ENCODE measurements at places on chromosomes 11 and 22.

DNA sequence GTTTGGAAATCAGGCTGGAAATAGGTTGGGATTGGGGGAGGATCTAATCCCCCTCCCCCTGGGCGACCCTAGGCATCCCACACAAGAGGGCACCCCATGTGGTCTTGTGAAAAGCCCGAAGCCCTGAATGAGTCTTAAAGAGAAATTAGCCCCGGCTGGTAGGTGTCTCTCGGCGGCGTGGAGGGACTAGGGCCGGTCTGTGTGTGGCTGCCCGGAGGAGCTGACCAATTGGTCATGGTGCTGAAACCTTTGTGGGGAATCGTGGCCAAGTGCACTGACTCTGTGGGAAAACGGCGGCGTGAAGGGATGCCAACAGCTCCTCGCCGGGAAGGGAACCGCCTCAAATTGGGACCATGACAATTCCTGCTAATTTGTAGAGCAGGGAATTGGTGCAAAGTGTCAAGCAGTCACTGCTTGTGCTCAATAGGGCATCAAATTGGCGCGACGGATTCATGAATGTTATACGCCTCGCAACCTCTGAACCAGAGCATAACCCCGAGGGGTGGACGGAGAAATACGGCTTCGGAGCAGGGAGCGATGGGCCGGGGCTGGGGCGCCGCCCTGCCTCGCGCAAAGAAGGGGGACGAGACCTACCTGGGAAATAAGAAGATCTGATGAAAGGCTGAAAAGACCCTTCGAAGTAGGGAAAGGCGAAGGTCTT is 1.5 kb downstream of the DBX1 start:
- peak; percentile 43 for DNase-seq

- no peak for DNase-seq
Measured at GRCh38 chr11:119473226-119473625, 50.3 kb upstream of the THY1 start.

GRCh38 chr22:44544816-44545433 is 46.9 kb upstream of the RTL6 start:
- DNase-seq = no peak

DNA sequence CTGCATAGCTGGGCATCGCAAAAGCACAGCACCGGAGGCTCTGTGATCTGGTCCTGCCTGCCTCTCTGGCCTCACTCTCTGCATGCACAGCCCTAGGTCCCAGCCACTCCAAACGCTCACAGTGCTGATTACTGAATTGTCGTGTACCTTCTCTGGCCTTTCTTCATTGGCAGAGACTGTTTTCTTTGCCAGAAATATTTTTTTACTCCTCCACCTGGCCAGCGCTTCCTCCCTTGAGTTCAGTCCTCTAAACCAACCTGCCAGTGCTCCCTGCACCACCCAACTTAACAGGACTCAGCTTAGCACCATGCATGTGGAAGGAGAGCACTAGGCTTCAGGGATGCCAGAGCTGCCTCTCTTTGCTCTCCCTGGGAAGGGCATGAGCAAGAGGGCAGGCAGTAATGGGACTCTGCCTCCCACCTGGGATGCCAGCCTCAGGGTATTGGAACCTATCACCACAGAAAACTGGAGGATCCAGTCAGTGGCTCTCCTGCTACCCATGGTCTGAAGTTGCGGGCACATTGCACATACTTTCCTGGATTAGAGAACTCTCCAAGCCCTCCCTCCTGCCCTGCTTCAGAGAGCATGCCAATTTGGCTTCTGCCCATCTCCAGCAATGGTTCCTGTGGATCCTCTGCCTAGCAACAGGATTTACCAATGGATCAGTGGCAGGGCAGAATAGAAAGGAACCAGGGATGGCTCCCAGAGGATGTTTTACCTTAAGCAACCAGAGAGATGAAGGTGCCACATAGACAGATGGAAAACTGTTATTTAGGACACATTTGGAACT is 37.0 kb upstream of the GNAZ start:
- no peak for DNase-seq

GRCh38 chr11:44179173-44179572 is 83.7 kb downstream of the EXT2 start:
- DNase-seq = no peak

DNA sequence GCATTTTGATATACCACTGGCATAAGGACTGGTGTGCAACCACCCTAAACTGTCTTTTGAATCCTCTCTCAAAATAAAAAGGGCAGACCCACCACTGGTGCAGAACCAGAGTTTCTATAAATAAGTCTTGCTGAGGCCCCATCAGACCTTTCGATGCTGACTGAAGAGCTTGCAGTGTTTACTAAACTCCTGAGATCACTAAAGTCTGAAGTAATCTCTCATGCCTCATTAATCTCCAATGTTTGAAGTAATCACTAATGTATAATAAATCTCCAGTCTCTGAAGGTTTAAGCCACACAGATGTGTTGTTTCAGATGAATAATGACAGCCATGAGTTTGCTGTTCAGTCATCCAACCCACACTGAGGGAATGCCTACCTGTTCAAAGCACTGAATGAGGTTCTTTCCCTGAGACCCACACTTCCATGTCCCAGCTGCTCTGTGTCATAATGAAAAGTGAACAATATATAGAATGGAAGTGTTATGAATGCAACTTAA is 50.6 kb upstream of the DEUP1 start:
- DNase-seq = no peak

DNA sequence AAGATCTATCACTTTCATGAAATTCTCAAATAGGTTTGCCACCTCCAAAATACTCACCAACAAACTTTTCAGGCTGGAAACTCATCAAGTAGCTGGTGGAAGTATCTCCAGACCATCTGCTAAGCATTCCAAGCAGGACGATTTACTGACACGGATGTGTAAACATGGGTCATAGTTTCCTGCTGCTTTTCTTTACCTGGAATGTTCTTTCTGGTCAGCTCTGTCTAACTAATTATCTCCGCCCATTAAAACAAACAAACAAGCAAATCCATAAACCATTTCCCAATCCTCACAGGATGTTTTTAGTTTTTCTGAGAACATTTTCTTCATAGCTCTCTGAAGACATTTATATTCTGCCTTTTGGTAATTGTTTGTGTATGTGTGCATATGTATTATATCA is 397.0 kb downstream of the METTL15 start:
- DNase-seq = no peak

DNA sequence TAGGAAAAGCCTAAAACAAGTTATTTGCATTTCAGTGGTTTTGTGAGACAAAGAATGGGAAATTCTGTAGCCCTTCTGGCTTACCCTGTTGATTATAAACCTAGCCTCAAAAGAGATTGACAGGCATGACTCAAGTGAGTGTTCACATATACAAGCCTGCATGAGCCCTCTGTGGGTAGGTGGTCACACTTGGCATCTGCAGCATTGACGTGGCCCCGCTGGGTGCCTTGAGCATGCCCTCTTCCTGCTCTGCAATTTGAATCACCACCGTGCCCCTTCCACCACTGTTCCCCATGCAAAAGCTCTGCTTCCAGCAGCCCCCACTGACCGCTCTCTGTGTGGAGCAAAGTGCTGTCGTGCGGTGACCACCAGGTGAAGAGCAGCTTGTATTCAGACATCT is 21.0 kb upstream of the ADSL start:
- DNase-seq = no peak

GRCh38 chr11:92865352-92865751 is 104.1 kb upstream of the MTNR1B start:
- DNase-seq = no peak

- DNase-seq = no peak
Measured at GRCh38 chr22:19290400-19291217, 910 bp downstream of the CLTCL1 start.

DNA sequence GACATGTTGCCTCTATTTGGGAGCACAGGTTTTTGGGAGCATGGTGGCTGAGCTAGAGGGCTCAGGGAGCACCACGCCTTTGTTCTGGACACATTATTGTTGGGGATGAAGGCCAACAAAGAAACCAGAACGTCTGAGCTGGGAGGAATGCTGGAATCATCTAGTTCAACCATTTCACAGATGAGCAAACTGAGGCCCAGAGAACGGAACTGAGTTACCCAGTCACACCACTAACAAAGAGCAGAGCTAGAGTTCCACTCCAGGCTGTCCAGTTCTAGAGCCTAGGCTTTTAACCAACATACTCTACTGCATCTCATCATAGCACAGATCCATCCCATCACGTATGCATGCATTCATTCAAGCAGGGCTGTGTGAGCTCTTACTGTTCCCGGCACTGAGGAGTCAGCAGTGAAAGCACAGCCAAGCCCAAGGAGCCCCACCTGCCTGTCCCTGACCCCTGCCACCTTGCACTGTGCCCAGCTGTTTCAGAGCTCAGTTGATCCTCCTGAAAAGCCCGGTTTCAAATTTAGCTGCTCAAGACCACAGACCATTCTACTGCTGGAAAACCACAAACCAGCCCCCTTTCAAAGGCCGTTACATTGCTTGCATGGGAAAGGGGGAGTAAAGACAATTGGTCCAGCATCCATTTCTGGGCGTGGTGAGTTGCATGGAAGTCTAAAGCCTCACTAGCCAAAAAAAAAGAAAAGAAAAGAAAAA is 16.9 kb upstream of the TCF20 start:
- DNase-seq = no peak

DNA sequence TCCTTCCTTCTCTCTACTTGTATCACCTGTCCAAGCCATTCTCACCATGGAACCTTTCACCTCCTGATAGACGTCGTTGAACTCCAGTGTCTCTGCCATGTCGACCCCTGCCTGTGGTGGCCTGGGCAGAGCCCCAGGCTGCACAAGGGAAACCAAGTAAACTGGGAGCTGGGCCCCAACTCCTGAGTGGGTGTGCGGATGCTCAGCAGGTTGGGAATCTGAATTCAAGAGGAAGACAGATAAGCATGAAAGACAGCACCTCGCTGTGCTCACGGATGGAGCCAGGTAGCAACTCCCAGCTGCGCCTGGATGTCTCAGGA is 709 bp downstream of the SSRP1 start:
- DNase-seq = no peak

- DNase-seq = peak; percentile 40
Measured at GRCh38 chr11:132126973-132127899, 756.8 kb downstream of the NTM start.

DNA sequence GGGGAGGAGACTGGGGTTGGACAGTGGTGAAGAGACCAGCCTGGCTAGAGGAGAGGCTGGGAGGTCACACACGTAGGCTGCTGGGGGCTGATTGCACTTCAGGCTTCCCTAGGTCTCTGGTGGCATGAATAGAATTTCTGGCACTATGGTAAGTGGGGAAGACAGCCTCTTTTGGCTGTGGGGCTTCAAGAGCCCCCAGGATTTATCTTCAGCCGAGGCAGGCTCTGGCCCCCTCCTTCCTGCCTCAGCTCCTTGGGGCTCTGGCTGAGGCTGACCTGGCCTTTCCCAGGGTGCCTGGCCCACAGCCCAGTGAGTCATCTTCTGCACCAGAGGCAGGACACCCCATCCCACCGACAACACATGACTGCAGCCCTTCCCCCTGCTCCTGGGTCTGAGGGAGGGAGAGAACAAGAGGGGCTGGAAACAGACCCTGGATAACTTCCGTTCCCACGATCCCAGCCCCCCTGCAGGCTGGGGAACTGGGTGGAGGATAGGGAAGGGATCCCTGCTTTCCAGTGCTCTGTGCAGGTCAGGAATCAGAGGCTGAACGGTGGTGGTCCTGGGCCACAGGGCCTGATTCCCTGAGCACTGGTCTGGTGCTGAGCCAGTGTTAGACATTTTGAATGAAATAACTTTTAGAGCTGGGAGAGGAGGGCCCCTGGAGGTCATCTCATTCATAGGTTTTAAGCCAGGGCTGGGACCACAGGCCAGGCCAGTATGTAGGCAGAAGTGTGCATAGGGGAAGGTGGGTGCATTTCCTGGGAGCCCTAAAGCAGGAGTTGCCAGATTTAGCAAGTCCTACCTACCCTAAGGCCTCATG is 26.5 kb downstream of the ARHGEF17 start:
- peak; percentile 84 for DNase-seq

- DNase-seq = no peak
Measured at GRCh38 chr11:69721745-69722144, 17.9 kb upstream of the FGF19 start.

GRCh38 chr11:75733431-75734107 is 15.9 kb downstream of the MOGAT2 start:
- no peak for DNase-seq

DNA sequence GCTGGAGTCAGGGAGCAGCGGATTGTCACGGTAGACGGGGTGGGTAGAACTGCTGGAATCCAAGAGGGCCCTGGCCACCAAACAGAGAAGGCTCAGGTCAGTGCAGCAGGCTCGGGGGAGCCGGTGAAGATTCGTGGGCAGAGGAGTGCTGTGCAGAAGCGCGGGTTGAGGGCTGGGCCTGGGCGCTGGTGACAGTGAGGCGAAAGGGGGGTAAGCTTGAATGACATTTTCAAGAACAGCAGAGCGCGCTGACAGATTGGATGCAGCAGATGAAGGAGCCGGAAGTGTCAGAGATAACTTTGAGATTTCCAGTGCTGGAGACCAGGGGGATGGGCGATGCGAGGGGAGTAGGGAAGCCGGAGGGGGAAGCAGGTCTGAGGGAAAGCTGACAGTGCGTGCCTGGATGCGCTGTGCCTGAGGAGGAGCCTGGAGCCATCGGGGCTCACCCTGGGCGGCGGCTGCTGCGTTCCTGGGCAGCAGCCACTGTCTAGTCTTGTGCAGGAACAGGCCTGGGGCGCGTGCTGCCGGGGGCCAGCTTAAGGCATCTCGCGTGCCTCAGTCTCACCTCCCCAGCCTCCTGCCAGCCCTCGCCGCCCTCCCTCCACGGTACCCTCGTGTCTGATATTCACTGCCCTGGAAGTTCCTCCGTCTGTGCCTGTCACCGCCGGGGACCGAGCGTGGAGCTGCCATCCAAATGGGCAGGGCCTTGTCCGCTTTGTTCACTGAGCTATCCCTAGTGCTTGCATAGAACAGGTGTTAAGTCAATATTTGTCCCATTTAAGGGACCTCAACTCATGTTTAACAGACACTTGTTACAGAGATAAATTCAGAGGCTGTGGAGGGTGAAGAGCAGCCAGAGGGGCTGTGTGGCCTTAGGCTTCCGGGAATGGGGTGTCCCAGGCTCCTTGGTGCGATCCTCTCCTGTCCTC is 5.2 kb downstream of the GRIK4 start:
- DNase-seq = no peak

- no peak for DNase-seq
Measured at GRCh38 chr22:23533771-23534191, 46.3 kb downstream of the IGLL1 start.

DNA sequence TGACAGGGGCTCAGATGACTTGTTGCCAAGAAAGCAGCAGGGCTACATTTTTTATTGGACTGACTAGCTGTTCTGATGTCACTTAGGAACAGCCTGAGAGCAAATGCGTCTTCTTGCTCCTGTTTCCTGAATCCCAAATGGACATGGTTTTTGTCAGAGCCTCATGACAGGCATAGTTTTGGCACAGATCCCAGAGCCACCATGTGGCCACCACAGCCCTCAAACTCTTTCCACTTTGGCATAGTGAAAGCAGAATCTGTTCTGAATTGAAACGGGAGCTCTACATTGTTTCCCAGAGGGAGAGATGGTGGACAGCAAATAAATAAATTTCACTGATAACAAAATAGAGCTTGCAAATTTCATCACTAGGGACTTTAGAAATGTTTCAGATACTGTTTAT is 222.2 kb downstream of the C11orf87 start:
- DNase-seq = no peak

DNA sequence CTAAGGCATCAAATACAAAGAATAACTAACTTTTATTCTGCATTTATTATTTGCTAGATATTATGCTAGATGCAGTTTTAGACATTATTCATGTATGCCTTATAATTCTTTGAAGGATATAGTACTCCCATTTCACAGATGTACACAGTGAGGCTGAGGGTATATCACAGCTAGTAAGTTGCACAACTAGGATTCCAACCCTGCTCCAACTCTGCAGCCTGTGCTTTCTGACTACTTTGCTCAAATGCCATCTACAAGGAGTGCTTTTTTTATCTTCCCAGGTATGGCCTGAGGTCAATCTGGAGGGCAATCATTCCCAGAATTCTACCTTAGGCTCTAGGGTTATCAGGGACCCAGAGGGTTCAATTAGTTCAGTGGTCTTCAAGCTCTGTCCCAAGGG is 28.4 kb downstream of the NUP160 start:
- DNase-seq = no peak
